Effector memory CD8-positive, alpha-beta T cell (primary cell): ENCODE measurements at places on chromosomes 1 and 21.
A peak's percentile ranks its signal among the peaks of the same experiment; 100 is the strongest.

GRCh38 chr1:54252371-54252936 lies 52.5 kb downstream of the MRPL37 start:
- DNase-seq: no peak

- no peak for DNase-seq
Measured at GRCh38 chr1:158153746-158154444, 26.8 kb upstream of the CD1D start.

DNA sequence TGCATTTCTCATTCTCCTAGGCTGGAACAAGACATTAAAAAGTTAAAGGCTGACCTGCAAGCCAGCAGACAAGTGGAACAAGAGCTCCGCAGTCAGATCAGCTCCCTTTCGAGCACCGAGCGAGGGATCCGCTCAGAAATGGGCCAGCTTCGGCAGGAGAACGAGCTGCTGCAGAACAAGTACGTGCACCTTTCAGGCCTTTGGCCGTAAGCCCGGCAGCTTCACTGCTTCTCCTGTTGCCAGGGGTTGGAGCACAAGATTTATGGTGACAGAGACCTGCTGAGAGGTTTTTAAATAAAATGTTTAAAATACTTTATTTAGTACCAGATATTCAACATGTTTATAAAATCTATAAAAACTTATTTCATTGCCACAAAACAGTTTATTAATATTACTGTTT lies 53.4 kb downstream of the MACO1 start:
- no peak for DNase-seq

GRCh38 chr1:1625404-1625775 lies 6.6 kb upstream of the MMP23B start:
- DNase-seq: no peak

DNA sequence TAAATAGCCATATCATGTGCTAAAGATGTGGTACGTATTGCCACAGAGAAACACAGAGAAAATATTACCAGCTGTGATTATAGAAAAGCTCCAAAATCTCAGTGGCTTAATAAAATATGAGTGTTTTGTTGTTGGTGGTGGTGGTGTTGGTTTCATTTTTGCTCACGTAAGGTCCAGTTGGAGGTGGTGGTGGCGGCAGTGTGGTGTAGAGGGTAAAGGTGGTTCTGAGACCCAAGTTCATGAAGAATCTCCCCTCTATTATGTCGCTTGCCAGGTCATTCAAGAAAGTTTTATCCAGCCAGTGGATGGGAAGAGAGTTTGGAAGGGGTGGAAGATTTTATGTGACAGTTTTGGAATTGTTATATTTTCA lies 217.6 kb upstream of the SAMSN1 start:
- no peak for DNase-seq

GRCh38 chr1:225911191-225912130 lies 12.6 kb downstream of the PYCR2 start:
- peak; percentile 76 for DNase-seq

- no peak for DNase-seq
Measured at GRCh38 chr1:155179112-155180031, 5.7 kb downstream of the TRIM46 start.

DNA sequence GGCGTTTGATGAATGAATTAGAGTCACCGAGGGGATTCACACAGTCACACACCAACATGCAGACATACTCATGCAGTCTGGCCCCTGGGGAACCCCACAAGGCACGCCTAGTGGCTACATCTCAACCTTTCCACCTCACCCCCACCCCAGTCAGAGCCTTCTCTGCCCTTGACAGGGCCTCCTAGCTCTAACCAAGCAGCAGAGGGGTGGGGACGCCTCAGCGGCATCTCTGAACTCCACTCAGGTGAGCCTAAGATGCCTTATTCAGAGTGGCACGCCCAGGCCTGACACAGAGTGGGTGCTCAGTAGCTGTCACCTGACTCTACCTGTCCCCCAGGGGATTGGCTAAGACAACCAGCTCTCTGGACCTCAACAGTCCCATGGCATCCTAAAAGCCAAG lies 3.7 kb upstream of the SDC3 start:
- no peak for DNase-seq

GRCh38 chr1:151968058-151968457 lies 25.6 kb downstream of the S100A10 start:
- DNase-seq: peak; percentile 61

GRCh38 chr1:151728151-151729054 lies 7.1 kb downstream of the RIIAD1 start:
- no peak for DNase-seq

GRCh38 chr1:6447016-6447817 lies 18.8 kb downstream of the TNFRSF25 start:
- no peak for DNase-seq

DNA sequence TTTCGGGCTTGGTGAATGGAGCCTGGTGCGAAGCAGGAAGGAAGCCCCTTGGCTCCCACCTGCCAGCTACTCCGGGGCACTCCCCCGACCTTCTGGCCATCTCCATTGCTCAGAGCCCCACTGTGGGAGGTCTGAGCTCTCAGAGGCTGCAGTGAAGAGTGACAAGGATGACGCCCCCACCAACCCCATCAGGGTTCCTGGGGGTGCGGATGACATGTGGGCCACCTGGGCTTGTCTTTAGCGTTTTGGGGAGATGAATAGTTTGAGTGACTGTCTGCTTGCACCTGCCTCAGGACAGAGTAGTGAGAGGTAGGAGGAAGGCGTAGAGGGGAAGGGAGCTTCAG lies 43.2 kb upstream of the LBR start:
- no peak for DNase-seq

GRCh38 chr1:1160281-1160930 lies 13.3 kb upstream of the TTLL10 start:
- no peak for DNase-seq

DNA sequence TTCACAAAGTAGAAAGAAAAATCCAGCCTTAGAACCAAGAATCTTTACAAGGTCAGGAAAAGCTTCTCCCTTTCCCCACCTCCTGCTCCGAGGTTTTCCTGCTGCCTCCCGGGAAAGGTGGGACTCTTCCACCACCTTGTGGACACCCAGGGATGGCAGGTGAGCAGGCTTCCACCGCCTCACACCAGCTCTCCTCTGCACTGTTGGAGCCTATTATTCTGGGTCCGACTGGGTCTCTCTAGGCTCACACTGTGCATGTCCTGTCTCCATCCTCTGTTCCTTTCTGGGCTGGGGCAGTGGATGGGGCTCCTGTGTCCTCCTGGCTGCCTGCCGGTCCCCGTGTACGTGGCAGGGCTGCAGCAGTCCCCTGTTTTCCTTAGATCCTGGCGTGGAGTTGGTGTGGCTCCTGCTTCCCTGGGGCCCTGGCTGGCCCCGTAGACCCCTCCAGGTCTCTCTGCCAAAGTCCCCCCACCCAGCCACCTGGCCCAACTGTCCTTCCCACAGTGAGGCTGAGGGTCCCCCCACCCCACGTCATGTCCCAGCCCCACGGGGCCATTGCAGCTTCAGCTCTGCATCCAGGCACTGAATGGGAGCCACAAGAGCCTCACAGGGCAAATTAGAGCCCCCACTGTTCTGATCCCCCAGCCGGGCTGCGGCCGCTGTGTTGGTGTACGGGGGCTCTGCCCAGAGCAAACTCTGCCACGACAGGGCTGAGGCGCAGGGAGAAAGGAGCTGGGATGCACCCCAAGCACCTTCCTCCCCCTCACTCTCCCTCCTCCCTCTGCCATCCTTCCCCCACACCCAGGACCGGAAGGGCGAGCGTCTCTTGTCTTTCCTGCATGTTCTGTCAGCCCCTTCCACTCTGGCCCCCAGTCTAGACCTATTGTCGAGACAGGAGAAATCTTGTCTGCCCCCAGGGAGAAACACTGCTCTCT lies 3.3 kb upstream of the SLC45A1 start:
- DNase-seq: peak; percentile 45

DNA sequence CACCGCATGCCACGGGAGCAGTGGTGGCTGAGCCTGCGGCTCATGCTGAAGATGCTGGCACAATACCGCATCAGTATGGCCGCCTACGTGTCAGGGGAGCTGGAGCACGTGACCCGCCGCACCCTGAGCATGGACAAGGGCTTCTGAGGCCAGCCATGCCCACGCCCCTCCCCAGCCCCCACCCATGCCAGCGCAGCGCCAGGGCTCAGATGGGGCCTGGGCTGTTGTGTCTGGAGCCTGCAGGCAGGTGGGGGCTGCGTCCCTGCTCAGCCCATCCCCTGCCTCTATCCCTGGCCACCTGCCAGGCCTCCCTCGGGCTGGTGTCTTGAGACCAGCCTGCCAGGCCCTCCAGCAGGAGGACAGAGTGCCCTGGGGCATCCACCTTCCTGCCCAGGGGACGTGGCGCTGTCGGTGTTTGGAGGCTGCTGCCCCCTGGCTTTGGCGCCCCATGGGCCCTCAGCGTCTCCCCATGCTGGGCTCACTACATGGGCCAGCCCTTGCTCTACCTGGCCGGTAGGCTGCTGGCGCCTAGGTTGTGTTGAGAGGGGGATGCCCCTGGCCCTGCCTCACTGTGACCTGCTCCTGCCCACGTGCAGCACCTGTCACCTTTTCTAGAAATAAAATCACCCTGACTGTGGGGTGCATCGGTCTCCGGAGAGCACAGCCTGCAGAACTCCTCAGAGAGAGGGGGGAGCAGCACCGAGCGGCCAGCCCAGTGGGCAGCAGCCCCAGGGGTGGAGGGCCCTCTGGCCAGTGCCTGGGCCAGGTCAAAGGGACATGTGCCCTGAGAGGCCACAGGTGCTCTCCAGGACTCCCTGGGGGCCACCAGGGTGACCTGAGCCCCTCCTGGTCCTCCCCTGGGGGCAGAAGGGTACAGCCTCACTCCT lies 12.2 kb downstream of the CFAP410 start:
- no peak for DNase-seq

DNA sequence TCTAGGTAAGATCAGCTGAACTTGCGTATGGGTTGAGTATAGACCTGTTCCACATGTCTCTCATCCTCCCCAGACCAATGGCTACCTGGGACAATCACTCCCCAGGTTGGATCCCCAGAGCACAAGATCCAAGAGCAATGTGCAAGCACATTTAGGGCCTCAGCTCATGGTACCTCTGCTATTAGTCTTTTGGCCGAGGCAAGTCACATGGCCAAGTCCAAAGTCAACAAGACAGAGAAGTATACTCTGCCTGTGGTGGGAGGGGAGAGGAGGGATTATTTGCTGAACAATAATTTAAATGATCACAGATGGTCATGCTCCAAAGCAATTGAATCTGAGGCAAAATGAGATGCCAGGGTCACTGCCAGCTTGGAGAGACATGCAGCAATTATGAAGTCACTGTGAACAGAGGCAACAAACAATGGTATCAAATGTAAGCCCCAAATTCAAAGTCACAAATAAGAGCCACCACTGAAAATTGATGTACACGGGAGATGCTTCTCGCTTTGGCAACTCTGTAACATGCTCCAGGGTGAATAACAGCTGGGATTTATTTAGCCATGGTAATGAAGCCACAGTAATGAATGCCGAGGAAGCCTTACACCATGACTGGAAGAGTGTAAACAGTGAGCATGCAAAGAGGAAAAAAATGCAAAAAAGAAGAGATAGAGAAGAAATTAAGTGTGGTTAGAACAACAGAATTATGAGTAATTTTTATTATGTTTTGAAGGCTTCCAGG lies 149.1 kb downstream of the ZNF281 start:
- DNase-seq: no peak

DNA sequence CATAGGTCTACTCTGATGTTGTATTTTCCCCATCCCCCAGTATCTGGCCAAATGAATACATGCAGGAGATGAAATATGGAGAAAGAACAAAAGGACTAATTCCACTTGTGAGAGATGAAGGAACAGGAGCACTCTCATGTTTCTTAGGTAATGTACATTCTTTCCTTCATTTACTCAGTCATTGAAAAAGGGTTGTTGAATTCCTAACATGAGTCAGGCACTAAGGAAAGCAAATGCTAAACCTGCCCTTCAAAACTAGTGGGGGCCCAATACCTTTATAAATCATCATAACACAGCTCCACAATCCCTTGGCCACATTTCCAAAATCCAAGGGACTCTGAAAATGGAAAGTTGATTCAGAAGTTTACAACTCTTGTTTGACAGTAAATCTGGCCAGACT lies 94.3 kb downstream of the DIRAS3 start:
- DNase-seq: no peak

DNA sequence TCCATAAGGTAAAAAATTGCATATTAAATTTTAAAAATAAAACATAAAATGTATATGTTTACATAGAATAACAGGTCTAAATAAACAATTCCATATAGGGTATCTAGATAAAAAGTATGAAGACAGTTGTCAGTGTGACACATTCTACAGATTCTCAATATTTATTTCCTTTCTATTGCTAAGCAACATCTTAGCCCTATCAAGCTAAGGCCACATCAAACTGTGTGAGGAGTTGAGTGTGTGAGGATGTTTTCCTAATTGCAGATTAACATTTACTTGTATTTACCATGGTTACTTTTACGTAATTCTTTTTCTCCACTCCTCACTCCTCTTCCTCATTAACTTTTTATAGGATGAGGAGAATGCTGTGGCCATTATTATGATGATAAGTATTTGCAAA lies 41.9 kb upstream of the MCOLN3 start:
- DNase-seq: no peak

- no peak for DNase-seq
Measured at GRCh38 chr1:64051796-64052195, 151.6 kb upstream of the UBE2U start.

DNA sequence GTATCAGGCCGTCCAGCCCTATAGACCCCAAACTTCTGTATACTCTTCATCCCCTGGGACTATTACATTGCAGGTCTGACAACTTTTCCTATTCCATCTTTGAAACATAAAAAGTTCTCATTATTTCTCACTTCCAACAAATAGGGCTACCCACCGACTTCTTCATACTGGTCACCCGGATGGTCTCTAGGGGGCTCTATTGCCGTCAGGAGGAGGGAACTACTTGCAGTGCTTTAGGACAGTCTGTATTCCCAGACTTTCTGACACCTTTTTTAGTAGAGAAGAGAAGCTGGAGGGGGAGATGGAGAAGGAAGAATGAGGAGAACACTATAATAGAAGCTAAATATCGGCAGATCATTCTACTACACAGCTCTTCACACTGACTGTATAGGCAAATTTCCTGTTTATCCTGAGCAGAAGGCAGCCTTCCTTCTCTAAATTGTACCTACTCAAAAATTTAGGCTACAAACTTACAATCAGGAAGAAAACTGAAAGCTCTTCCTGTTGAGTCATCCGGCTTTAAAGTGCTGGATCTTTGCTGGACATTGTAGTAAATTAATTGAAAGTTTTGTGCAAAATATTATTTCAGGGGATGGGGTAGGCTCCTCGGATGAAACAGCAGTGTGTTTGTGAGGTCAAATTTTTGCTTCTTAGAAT lies 54.6 kb downstream of the CDC7 start:
- no peak for DNase-seq
